ENCODE measurements at places on chromosomes 1 and 21.

- no peak for DNase-seq
Measured at GRCh38 chr1:233788687-233789086, 115.8 kb upstream of the SLC35F3 start.

DNA sequence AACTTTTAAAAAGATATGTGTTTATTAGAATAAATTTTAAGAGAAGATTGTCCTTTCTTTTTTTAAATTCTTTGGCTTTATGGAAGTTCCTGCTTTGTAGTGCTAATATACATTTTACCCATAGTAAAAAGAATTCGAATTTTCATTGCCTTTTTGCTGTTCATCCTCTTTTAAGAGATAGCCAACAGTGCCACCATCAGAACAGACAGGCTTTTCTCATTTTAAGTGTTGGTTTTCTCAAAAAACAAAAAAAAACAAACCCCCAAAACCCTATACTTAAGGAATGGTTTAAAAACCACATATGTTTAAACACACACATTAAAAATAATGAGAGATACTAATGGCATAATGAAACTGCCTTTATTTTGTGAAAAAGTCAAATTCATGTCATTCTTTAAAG is 118.8 kb downstream of the NEK7 start:
- DNase-seq, result no peak

GRCh38 chr1:43152866-43153265 is 19.2 kb downstream of the EBNA1BP2 start:
- DNase-seq, result no peak

DNA sequence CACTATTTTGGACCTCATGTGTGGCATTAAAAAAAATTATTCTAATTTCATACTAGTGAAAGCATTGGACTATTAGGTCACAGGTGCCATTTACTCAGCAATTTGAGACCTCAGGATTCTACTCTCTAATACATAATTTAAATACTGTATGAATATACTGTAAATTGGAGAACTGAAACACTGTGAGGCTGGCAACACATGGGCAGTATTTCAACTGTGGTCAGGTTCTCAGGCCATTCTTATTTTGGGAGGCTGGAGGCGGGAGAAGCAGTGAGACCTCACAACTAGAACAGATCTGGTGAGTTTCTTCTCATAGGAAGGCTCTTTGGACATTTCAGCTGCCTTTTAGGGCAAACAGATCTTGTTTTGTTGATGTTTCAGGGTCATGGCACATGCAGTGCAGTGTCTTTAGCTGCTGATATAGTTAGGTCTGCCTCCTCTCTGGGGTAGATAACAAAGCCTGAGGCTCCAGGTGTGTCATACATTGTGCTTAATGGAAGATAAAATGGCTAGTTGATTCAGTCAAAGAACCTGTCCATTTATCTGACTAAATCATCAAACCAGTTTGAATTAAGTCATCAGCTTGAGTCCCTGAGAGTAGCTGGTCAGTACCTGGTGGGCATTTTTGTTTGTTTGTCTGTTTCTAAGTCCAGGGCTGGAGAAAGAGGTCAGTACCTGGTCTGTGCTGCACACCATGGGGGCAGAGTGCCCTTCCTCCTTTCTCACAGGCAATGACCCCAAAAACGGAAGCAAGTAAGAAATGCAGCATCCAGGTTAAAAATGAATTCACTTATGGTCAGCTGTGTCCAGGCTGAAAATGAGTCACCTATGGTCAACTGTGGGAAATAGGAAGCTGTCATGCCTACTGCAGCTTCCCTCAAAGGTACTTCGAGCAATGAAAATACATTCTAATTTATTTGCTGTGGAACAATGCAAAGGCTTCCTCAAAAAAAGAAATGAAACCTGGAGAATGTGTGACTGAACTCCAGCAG is 216.2 kb downstream of the SDCCAG8 start:
- DNase-seq, result no peak

GRCh38 chr1:117077267-117077666 is 17.1 kb downstream of the TTF2 start:
- peak; percentile 88 for DNase-seq

DNA sequence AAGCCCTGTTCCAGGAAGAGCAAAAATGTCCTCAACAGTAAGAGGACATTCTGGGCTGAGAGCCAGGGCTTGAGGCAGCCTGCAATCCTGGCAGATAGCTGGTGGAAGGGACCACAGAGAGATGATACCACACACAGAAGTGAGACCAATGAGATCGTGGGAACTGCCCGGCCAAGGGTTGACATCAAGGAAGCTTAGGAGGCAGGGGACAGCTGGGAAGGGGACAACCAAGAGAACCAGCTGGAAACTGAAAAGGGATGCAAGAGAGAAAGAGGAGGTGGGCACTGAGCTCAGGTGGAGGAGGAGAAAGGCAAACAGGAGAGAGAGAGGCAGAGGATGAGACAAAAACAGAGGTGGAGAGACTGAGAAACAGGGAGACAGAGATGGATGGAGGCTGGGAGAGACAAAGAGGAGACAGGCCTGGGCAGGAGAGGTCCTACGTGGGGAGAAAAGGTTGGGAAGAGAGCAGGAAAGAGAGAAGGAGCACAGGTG is 9.2 kb downstream of the PDZK1IP1 start:
- DNase-seq, result no peak

DNA sequence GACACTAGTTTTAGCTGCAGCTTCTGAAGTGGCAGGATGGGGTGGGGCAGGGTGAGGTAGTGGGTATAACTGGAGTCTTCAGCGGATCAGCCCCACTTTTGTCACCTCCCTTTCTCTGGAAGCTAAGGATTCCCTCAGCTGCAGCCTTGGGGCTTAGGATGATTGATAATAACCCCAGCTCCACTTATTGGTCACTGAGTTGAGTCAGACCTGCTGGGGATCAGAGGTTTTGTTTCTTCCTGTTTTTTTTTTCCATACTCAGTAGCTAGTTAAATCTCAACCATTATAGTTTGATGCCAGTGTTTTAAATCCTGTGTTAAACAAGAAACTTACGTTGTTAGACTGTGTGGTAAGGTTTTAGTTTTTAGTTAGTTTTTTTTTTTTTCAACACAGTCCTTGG is 57.2 kb downstream of the LAMC1 start:
- DNase-seq, result peak; percentile 43

DNA sequence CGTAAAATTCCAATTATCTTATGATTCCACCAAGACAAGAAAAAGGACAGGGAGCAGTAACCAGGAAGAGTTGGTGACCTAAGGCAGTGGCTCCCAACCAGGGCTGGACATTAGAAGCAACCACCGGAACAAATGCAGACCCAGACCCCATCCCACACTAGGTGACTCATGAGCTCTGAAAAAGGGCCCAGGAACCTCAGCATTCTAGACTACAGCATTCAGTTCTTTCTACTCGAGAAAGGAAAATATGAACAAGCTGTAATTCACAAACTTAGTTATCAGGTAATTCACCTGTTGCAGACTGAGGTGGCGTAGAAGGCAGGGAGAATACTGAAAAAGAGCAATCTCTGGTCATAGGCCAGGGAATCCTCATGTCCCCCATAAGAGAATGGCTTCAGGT is 138.4 kb upstream of the KRTAP19-8 start:
- no peak for DNase-seq

GRCh38 chr1:89711140-89711778 is 78.3 kb downstream of the LRRC8C start:
- DNase-seq, result no peak

DNA sequence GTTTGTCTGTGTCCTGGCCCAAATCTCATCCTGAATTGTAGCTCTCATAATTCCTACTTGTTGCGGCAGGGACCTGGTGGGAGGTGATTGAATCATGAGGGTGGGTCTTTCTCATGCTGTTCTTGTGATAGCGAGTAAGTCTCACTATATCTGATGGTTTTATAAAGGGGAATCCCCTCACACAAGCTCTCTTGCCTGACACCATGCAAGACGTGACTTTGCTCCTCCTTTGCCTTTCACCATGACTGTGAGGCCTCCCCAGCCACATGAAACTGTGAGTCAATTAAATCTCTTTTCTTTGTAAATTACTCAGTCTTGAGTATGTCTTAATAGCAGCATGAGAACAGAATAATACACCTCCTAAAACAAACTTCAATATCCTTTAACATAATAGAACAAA is 1065.6 kb downstream of the PLA2G4A start:
- DNase-seq, result no peak

DNA sequence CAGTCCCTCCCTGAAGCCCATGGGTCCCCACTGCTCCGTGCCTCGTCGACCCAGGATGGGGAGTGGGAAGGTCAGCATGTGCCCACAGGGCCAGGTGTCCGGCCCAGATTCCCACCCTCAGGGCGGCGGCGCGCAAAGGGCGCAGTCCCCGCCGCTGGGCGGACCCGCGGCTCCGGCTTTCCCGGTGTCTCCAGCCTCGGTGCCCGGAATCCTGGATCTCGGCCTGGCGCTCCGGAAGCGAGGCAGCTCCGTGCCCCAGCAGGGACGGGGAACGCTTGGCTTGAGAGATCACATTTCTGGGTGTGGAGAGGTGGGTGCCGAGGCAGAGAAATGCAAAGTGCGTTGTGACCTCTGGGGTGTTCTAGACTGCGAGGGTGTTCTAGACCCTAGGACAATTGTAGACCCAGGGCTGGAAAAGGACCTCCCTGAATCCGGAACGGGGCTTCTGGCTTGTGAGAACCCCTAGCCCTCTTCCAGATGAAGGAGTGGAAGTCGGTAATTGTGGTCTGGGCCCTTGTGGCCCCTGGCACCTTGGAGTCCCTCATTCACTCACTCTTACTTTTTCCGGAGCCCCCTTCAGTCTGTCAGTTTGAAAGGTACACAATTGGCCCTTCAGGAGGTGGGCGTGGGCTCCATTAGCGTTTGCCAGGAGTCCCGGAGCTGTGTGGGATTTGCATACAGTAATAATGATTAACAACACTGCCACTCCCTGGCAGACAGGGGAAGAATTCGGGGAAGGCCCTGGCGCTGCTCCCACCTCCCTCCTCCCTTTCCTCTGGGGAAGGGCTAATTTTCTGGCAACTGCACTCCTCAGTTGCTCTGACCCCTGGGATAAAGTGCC is 1.6 kb upstream of the KCND3 start:
- DNase-seq, result peak; percentile 53

- no peak for DNase-seq
Measured at GRCh38 chr1:19074361-19074901, 118.0 kb upstream of the IFFO2 start.

- DNase-seq, result no peak
Measured at GRCh38 chr1:151197863-151198253, 494 bp upstream of the PIP5K1A start.
